ENCODE measurements at places on chromosomes 3 and 15.
A peak's percentile ranks its signal among the peaks of the same experiment; 100 is the strongest.

GRCh38 chr3:3705090-3705775 is 94.0 kb upstream of the LRRN1 start:
- no peak for DNase-seq

DNA sequence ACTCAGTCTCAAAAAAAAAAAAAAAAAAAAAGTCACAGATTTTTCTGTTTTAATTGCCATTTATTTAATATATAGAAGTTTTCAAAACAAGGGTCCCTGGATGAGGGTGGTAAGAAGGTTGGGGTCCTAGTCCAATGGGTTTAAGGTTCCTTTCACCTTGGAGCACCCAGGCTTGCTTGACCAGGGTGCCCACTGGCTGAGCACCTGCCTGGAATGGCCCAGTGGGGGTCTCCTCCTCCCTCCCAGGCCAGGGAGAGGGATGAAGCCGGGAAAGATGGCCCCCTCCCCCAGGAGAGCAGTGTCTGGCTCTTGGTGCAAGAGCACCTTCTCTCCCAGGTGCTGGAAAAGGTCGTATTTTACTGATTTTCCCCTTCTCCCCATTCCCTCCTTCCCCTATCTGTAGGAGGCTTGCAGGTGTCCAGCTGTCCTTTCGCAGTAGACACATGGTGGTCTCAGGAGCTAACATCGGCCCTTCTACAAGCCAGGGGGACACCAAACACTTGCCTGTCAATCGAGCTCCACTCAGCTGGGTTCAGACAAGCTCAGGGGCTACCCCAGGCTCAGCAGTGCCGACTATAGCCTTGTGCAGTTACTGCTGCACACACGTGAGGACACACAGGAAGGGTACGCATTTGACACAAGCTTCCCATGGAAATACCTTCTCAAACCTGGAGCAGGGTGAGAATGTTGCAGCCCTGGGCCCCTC is 112.3 kb upstream of the KLF13 start:
- DNase-seq: no peak

DNA sequence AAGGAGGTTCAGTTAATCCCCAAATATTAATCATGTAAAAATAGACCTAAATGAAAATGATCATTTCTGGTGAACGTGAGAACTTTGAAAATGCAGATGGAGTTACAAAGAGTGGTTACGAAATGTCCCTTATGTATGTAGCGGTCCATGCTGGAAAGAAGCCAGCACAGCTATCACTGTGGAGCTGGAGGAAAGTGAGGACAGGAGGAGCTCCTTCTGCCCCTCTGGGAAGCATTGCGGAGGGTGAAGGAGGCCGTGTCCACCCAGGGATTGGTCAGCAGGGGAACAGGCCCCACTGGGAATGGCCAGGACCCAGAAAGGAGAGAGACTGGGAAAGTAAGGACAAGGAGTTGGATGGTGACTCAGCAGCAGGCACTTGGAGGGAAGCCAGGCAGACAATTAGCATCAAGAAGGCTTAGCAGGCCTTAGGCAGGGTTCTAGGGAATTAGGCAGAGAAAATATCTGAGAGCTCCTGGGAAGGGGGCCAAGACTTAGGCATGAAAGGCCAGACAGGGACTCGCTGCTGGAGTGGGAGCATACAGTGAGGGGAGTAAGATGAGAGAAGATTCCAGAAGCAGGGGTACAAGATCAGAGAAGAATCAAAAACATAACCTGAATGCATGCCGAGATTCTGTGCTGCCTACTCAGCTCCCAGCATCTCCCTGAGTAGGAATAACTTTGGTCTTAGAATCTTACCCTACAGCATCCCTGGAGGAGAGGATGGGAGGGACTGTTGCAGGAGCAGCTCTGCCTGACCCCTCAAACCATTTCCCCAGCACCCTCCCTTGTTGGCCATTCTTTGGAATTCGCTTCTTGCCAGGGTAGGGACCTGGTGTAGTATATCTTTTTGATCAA is 171.0 kb upstream of the UMPS start:
- peak; percentile 88 for DNase-seq

GRCh38 chr3:83802801-83803200 is 1156.0 kb upstream of the CADM2 start:
- DNase-seq: no peak

DNA sequence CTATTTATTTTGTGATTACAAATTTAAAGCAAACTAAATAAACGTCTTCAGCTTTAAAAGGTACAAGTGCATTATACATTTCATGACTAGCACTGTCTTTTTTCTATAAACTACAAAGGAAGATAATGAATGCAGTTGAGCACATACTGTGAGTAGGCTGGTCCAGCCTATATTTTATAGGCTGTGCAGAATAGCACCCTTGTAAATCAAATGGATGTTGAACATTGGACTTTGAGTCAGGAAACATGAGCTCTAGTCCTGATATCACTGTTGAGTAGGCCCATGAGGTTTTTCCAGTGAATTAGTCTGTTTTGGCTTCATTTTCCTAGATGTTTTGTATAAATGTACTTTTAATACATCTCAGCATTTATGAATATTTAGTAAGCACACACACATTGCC is 447.3 kb upstream of the KCNMB2 start:
- DNase-seq: no peak

DNA sequence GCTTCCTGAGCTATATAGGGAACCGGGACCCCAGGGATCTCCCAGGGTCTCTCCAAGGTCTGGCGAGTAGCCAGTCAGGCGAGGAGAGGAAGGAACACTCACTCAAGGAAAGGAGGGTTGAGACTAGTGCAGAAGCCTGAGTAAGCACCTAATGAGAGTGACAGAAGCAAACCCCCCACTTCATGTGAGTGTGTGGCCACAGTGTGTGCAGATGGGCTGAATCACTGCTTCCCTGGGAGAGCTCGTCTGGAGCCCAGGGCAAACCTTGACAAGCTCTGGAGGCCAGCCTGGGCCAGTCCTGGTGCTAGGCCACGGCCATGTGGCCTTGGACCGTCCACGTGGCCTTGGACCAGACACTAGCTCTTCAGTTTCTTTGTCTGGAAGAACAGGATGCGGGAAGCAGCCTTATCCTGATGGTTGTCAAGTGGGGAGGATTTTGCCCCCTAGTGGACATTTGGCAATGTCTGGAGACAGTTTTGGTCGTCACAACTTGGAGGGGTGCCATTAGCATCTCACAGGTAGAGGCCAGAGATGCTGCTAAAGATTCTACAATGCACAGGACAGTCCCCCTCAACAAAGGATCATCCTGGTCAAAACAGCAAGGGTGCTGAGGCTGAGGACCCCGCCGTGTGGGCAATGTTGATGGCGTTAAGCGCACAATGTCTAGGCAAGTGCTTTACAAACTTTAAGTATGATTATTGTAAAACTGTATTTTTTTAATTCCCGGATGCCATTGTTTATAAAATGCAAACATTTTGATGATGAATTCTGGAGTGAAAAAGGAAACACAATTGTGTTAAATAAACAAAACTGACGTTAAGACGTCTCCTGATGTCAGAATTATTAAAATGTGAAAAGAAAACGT is 34.8 kb upstream of the CTSH start:
- DNase-seq: no peak

DNA sequence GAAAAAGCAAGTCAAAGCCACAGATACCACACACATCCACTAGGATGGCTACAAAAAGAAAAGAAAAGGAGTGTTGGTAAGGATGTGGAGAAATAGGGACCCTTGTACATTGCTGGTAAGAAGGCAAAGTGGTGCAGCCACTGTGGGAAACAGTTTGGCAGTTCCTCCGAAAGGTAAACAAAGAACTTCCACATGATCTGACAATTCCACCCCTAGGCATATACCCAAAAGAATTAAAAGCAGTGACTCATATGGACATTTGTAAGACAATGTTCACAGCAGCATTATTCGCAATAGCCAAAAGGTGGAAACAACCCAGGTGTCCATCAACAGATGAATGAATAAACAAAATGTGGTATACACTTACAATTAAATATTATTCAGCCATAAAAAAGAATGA is 22.2 kb upstream of the GMPPB start:
- DNase-seq: no peak

- DNase-seq: no peak
Measured at GRCh38 chr3:73955494-73956070, 330.8 kb upstream of the PDZRN3 start.

DNA sequence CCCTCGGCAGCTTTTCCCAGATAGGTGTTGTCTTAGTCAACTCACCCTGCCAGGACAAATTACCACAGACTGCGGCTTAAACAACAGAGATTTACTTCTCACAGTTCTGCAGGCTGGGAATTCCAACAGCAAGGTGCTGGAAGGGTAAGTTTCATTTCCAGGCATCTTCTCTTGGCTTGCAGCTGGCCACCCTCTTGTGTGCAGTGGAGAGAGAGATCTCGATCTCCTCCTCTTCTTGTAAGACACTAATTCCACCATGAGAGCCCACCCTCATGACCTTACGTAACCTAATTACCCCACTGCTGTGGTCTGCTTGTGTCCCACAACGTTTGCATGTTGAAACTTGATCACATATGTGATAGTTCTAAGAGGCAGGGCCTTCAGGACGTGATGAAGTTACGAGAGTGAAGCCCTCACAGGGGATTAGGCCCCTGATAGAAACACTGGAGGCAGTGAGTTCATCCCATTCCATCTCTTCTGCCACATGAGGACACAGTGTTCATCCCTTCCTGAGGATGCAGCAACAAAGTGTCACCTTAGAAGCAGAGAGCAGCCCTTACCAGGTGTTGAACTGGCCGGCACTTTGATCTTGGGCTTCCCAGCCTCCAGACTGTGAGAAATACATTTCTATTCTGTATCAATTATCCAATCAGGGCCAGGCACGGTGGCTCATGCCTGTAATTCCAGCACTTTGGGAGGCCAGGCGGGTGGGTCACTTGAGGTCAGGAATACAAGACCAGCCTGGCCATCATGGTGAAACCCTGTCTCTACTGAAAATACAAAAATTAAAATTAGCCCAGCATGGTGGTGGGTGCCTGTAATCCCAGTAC is 247.7 kb downstream of the PLCL2 start:
- DNase-seq: no peak

GRCh38 chr3:16912400-16913263 is 27.9 kb downstream of the PLCL2 start:
- no peak for DNase-seq

DNA sequence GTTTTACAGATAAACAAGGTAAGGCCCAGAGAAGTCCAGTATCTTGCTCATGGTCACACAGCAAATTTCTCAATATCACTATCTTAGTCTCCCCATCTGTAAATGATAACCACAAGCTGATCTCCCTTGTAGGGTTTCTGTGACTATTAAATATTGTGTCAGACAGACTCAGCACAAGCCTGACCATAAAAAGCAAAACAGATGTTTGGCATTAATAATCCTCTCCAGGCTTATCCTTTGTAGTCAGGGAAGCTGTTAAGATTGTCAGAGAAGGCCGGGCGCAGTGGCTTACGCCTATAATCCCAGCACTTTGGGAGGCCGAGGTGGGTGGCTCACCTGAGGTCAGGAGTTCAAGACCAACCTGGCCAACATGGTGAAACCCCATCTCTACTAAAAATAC is 173.2 kb upstream of the PRICKLE2 start:
- DNase-seq: no peak

DNA sequence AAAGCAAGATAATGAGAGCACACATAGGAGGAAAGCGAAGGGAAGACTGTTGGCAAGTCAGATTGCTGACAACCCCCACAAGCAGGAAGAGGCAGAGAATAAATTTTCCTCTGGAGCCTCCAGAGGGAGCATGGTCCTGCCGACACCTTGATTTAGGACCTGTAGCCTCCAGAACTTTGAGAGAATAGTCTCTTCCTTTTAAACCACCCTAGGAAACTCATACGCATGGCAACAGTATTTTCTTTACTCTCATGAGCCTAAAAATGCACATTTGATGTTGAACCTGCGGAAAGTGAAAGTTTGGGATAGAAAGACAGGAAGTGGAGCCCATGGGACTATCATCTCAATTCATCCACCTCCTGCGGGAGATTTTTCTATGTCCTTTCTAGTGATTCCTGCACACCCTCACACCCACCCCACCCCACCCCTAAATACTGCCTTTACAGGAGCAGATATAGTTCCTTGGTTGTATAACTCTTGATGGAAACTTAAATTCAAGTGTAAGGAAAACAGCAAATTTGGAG is 116.7 kb upstream of the LPP start:
- DNase-seq: no peak

GRCh38 chr3:192875971-192876565 is 41.6 kb downstream of the MB21D2 start:
- DNase-seq: no peak

DNA sequence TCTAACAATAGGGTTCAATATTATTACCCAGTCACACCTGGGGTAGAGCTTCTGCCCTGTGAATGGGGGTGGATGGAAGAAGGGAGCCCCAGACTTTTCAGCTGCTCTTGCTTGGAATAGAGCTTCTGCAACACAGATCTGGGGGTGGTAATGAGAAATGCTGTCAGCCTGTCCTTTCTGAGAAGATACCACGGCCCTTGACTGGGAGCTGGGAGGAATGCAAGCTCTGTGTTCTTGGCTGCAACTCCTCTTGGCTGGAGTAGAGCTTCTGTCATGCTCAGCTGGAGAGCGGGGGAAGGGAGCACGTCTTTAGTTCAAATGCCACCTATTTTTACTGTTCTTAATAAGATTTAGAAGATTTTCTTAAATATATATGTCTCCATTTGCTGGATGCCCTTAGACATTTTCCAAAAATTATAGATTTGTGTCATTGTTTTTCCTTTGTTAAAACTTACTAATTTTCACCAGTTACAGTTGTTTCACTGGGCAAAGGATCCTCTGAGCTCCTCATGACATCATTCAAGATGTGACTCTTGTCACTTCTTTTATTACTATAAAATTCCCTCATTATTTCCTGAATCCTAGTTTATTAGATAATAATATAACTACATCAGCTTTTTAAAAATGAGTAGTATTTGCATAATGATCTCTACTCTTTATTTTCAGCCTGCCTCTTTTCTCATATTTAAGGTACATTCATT is 180.0 kb upstream of the TGFBR2 start:
- DNase-seq: no peak

GRCh38 chr3:177523872-177524438 is 326.7 kb upstream of the TBL1XR1 start:
- no peak for DNase-seq

- DNase-seq: no peak
Measured at GRCh38 chr15:91278951-91279350, 178.9 kb downstream of the SV2B start.

DNA sequence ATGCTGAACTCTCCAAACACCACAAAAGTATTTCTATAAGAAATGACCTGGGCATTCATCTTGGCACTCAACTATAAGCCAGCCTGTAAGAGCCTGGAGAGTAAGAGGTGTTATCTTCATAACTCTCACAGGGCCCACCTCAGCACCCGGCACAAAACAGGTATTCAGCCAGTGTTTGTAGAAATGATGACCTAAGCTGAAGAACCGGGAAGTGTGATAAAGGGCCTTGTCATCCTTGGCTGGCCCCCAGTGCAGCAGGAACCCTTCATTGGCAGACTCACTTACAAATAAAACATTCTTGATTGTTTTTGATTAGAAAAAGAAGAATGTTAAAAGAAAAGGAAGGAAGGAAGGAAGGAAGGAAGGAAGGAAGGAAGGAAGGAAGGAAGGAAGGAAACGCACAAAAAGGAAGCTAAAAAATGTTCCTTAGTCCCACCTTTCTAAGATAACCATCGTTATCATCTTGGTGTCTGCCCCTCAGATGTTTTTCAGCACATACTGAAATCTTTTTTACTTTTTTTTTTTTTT is 52.1 kb downstream of the DAPK2 start:
- DNase-seq: no peak

- DNase-seq: no peak
Measured at GRCh38 chr3:155179437-155179827, 99.3 kb downstream of the MME start.

- no peak for DNase-seq
Measured at GRCh38 chr3:33173672-33174071, 44.9 kb downstream of the SUSD5 start.

- no peak for DNase-seq
Measured at GRCh38 chr3:167115331-167115934, 264.7 kb downstream of the ZBBX start.
